ENCODE measurements at places on chromosomes 6 and 20.

DNA sequence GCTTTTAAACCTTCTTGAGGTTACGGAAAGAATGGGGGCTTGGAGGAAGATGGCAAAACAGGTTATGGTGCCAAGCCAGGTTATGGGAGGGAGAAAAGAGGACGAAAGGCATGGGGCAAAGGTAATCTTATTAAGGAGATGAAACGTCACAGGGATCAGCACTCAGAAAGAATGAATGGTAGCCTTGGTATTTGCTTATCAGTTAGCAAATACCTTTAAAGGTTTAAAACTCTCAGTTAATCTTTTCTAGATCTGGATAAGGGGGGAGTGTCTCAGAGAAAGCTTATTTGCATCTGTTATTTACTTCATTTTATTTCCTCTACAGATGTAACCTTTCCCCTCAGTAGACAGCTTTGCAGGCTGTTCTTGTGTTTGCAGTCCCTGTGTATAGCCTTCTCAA lies 55.5 kb upstream of the EEF1E1 start:
- no peak for DNase-seq

DNA sequence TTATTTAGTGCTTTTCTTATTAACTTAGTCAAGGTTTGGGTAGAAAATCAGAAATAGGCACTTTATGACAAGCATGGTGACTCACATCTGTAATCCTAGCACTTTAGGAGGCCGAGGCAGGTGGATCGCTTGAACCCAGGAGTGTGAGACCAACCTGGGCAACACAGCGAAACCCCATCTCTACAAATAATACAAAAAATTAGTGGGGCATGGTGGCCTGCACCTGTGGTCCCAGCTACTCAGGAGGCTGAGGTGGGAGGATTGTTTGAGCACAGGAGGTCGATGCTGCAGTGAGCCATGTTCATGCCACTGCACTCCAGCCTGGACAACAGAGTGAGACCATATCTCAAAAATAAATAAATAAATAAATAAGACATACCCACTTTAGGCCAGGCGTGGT lies 51.3 kb upstream of the THEMIS start:
- no peak for DNase-seq

GRCh38 chr20:35551503-35551902 lies 9.6 kb downstream of the ERGIC3 start:
- no peak for DNase-seq

GRCh38 chr6:116191881-116192280 lies 62.0 kb downstream of the TSPYL4 start:
- no peak for DNase-seq

GRCh38 chr6:17392978-17393891 lies at the start of gene CAP2:
CAP2 (plus strand) TSS chr6:17393595; CDS start chr6:17421556, 27,961 bp downstream.
- DNase-seq, result peak; percentile 45

Measured in RWPE1 (cell line).